ENCODE measurements at places on chromosomes 4 and X.

GRCh38 chr4:76690906-76691275 lies 207.1 kb downstream of the SOWAHB start:
- no peak for DNase-seq

- no peak for DNase-seq
These were observed 165.4 kb upstream of the LDB2 start for GRCh38 chr4:17063888-17064287.

DNA sequence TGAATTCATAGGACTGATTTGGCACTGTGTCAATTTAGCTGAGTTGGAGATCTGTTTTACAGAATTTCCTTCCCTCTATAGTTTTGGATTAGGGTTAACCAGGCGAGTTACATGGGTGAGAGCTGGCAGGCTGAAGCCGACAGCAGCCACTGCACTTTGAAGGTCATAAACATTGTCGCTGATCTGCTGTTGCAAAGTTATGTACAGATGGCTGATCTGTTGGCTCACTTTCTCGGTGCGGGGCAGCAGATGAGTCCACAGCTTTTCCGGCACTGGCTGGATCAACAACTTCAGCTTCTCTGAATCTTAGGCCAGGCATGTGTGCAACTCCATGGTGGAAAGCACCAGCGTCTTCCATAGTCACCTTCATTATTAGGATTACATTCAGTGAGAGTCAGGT lies 173.7 kb downstream of the GPAT3 start:
- no peak for DNase-seq

GRCh38 chr4:52057196-52057595 lies 6.1 kb downstream of the SPATA18 start:
- DNase-seq = no peak

Measured in GM13977 (cell line).